Stimulated activated CD4-positive, alpha-beta T cell treated with anti-CD3 and anti-CD28 coated beads, TNF-alpha, amount 100 ng/mL, for 24 hours (primary cell): ENCODE measurements at places on chromosomes 13 and 19.

DNA sequence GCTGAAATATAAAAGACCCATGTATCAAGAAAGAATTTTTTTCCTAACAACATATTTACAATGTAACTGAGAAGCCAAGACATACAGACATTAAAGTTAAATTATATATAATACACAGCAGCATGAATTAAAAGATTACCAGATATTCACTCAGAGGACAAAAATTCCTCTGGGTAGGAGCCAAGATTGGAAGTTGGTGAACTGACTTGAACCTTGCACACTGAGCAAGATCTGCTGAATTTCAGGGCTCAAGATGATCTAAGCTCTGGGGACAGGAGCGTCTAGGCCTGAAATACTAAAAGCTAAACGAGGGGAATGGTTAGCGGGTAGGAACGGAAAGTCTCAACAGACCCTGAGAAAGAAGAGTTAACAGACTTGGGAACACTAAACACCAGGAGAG is 8.5 kb downstream of the FOXO1 start:
- DNase-seq, result no peak

- no peak for DNase-seq
Measured at GRCh38 chr13:23703246-23703860, 133.1 kb downstream of the TNFRSF19 start.

DNA sequence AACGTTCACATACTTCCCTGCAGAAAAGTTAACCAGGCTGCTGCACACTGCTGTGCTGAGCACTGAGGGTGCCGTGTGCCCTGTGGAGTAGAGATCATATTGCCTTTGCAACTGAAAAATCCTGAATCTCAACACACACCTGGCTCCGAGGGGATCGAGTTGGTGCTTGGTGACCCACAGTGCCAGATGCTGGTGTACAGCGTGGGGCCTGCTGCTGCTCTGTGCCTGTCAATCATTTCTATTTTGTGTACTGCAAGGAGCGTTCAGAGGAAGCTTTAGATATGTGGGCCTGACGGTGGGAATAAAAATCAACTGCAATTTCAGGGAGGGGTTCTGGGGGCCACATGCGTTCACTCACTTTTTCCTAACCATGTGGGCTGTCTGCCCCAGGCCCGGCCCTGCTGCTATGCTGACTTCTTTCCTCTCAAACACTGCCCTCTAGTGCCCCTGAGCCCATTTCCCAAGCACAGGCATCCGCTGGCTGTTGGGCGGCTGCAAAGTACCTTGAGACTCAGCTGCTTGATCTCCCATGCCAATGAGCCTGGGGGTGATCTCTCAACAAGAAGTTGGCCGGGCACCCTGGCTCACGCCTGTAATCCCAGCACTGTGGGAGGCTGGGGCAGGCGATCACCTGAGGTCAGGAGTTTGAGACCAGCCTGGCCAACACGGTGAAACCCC is 9.7 kb upstream of the LENG8 start:
- no peak for DNase-seq

DNA sequence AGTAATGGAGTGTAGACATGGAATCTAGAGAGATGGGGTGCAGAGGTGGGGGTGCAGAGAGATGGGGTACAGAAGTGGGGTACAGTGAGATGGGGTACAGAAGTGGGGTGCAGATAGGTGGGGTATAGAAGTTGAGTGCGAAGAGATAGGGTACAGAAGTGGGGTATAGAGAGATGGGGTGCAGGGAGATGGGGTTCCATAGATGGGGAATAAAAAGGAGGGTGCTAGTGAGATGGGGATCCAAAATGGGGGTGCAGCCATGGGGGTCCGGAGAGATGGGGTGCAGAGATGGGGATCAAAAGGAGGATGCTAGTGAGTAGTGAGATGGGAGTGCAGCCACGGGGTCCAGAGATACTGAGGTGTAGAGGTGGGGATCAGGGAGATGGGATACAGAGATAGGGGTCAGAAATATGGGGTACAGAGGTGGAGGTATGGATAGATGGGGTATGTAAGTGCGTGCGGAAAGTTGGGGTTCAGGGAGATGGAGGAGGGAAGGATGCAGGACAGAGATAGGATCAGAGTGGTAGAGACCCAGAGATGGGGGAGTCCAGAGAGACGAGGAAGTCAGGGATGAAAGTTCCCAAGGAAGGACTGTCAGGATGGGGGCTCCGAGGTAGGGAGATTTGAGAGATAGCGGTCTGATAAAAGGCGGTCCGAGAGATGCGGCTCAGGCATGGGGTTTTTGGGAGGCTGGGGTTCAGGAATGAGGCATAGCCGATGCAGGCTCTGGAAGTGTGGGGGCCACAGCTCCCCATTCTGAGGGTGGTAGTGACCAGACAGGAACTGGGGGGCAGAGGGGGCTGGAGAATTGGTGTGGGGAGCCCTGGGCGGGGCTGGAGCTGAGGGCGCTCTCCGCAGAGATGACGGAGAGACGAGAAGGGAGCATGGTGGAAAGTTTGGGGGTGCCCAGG is 3.4 kb downstream of the PALM3 start:
- DNase-seq, result no peak

GRCh38 chr13:49540552-49540951 is 44.8 kb downstream of the PHF11 start:
- DNase-seq, result no peak

DNA sequence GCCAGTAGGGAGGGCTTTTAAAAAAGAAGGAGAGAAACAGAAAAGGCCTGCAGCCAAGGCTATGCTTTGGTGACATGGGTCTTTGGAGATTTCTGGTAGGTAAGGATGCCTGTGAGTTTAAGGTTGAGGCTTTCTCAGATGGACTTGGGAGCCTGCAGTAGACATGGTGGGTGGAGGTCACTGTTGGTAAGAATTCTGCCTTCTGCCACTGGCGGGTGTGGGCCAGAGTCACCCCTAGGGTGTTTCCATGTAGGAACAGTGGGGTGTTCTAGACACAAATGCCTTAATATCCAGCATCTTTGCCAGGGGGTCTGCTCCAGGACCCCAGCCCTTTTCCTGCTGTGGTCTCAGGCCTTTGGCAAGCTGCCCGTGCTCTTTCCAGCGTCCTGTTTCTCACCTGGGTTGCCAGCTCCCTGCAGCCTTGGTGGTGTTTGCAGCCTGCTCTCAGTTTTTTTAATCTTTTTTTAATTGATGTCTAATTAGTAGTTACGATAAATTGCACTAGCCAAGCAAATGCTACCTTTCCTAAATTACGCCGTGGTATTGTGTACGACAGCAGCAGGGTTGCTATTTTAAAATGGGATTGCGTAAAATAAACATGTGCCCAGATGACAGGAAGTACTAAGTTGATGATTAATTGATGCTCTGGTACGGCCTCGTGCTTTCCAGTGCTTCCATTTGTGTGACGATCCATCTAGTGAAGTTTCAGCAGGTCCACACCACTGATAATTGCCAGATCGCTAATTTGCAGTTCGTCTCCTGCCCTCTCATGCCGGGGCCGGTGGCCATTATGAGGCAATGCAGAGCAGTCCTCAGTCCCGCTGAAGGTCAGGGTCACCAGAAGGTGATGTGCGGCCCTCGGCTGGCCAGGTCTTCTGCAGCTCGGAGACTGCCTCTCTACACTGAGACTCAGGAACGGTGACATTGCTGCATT is 35.3 kb upstream of the NPAS1 start:
- DNase-seq, result no peak

DNA sequence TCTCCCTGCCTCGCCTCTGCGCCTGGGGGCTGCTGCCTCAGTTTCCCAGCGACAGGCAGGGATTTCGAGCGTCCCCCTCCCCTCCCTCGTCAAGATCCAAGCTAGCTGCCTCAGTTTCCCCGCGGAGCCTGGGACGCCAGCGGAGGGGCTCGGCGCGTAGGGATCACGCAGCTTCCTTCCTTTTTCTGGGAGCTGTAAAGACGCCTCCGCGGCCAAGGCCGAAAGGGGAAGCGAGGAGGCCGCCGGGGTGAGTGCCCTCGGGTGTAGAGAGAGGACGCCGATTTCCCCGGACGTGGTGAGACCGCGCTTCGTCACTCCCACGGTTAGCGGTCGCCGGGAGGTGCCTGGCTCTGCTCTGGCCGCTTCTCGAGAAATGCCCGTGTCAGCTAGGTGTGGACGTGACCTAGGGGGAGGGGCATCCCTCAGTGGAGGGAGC is 722 bp upstream of the ICAM1 start:
- no peak for DNase-seq

- no peak for DNase-seq
Measured at GRCh38 chr19:810883-811489, 10.8 kb downstream of the PLPPR3 start.

DNA sequence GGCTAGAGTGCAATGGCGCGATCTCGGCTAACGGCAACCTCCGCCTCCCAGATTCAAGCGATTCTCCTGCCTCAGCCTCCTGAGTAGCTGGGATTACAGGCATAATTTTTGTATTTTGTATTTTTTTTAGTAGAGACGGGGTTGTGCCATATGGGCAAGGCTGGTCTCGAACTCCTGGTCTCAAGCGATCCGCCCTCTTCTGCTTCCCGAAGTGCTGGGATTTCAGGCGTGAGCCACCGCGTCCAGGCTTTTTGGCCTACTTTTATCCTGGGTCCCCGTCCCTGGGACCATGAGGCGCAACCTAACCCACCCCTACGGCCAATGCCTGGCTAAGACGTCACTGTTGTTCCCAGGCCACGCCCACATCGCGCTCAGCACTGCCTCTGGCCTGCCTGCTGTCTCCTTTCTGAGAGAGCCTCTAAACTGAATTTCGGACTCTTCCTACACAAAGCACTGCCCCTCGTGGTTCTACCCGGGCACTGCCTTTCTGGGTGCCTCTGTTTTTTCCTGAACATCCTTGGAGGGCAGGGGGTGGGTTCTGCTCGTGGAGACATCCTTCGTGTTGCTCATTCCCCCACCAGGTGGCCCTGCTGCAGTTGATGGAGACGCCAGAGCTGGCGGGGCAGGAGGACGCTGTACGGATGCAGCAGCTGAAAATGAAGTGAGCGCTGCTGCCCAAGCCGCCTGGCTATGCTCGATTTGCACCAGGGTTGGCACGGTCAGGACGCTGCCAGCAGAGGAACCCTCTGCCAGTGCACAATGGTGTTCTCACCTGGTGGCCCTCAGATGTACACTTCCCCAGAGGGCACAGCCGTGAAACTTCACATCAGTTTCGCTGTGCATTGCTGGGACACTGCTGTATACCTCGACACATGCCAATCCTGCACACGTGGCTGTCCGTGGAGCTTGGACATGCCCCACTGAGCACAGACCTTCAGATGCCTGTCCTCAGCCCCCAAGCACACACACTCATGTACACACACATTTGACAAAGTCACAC is 2.0 kb downstream of the REX1BD start:
- DNase-seq, result no peak

- no peak for DNase-seq
Measured at GRCh38 chr13:85283408-85283807, 515.8 kb downstream of the SLITRK6 start.
